ENCODE measurements at places on chromosomes 12 and 14.

- DNase-seq = peak; percentile 44
These were observed 250.1 kb downstream of the APAF1 start for GRCh38 chr12:98895086-98895651.

GRCh38 chr12:28286352-28286751 lies 96.1 kb downstream of the CCDC91 start:
- DNase-seq = no peak

DNA sequence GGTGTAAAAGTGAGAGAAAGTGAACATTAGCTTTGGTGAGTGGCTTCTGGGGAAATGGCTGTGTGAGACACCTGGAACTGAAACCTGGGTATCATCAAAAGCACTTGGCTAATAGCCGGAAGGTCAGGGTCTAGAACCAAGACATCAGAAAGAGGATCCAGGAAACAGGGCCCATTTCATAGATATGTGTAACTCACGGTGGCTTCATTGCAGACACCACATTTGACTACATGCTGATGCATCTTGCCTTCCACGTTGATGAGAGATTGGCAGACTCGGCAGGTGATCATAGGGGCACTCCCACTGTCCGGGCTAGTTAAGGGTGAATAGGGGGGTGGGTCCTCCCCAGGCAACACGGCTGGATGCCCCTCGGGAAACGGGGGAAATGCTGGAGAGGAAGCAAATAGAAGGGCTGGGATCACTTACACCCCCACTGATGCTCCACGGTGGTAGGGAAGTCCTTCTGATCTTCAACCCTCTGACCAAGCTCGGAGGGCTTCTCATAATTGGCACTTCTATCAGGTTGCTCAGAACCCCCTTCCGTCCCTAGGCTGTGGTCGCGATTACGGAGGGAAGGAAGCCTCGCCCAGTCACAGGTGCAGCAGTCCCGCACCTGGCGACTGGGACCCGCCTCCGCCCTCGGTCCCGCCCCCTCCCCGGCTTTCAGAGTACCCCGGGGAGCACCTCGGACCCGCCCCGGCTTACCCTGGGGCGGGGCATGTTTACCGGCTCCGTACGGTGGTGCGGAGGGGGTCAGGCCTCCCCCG lies 593 bp downstream of the PIP4P1 start:
- DNase-seq = peak; percentile 27

- no peak for DNase-seq
These were observed 31.7 kb downstream of the GALC start for GRCh38 chr14:87961246-87961645.

GRCh38 chr12:88351146-88351545 lies 209.0 kb downstream of the TMTC3 start:
- DNase-seq = no peak

- no peak for DNase-seq
These were observed 19.9 kb downstream of the BDKRB2 start for GRCh38 chr14:96224480-96225096.

DNA sequence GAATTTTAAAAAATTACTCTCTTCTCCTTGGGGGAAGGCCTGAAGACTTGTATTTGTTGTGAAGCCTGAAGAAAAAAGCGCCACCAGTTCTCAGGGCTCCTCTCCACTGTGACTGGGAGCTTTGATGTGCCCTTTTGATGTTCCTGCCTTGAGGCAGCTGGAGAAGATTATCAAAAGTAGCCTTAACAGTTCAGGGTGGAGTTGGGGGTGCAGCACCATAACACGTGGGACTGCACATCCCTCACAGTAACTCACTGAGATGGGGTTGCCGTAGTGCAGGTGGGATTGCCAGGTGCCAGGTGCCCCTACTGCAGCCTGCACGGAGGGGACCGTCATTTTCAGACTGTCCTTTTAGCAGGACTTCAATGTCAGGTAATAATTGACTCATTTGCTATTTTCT lies 474.1 kb downstream of the ETNK1 start:
- DNase-seq = no peak

DNA sequence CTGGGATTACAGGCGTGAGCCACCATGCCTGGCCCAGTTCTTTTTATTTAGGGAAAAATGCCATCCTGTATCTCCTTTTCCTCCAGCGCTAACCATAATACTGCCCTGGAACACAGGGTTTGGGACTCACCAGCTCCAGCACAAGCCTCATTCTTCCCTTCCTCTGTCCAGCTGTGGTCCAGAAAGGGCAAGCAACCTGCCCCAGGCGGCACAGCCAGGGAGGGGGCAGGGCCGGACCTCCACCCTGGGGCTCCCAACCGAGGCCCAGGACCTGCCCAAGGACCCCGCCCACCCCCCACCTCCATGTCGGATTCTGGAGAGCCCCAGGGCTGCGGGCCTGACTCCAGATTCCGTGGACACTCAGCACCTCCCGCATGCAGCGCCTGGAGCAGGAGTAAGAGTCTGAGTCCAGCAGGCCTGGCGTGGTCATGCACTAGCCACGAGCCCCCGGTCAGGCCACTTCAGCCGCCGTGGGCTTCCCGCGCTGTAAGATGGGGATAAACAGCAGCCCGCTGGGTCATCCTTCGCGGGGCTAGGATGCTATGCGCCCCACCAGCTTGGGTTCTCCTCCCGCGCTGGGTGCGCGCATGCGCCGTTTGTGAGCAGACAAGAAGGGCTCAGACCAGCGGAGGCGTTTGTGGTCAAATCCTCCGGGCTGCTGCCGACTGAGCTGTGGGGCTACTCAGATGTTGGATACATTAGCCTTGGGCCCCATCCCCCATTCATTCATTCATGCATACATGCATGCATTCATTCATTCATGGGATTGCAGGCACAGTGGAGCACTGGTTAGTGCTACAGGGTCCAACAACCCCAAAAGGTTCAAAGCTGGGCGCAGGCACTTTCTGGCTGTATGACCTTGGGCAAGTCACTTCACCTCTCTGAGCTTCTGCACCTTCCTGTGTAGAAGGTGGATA lies 16.3 kb downstream of the TMEM119 start:
- DNase-seq = no peak

GRCh38 chr12:14979468-14979867 lies 6.6 kb downstream of the PDE6H start:
- no peak for DNase-seq

GRCh38 chr14:94548131-94548998 lies 12.9 kb upstream of the SERPINA4 start:
- no peak for DNase-seq

DNA sequence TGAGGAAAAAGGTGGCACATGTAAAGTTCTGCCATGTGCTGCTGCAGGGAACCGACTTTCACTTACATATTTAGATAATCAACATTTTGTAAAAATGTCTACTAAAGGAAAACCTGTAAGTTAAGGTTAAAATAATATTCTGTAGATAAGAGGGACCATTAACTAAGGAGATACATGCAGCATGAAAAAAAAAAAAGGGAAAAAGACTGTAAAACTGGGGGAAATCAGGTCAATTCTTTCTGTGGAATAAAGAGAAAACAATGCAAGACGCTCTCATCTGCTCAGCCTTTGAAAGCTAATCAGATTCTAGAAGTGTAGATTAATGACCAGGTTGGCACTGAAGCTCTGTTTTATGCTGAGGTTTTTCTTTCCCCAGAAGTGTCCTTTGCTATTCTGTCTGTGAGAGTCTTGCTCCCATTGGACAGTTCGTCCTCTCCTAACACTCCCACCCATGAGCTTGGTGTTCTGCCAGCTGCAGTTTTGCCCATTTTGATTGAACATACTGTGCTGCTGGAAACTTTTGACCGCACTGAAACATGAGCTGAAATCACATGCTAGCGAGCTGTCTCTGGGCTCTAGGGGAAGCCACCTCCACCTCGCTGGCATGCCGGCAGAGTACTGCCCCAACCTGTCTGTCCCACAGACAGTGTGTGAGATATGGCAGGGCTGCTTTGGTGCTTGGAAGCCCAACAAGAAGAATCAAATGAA lies 39.7 kb downstream of the PPTC7 start:
- DNase-seq = peak; percentile 80

DNA sequence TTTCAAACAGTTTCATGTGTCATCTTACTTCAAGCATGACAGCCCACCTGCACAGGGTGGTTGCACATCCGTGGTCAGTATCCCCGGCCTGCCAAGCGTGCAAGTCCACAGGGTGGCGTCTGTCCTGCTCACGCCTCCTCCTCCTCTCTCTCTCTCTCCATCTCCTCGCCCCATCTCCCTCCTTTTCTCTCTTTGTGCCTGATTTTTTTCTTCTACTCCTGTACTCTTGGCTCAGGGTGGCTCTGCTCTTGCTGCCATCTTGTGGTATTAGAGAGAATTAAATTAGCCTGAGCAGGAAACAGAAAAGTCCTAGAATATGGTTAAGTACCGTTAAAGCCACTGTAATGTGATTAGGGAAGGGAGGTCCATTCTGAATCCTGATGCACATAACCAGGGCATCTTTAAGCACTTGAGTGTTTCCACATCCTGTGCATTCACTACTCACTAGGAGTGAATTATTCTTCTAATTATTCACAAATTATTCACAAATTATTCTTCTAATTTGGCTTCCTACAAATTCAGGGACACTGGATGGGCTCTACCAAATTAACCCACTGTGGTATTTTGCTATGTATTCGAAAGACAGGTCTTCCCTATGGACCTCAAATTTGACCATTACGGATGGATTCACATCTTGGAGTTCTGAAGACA lies 25.5 kb upstream of the DTX1 start:
- DNase-seq = peak; percentile 63

DNA sequence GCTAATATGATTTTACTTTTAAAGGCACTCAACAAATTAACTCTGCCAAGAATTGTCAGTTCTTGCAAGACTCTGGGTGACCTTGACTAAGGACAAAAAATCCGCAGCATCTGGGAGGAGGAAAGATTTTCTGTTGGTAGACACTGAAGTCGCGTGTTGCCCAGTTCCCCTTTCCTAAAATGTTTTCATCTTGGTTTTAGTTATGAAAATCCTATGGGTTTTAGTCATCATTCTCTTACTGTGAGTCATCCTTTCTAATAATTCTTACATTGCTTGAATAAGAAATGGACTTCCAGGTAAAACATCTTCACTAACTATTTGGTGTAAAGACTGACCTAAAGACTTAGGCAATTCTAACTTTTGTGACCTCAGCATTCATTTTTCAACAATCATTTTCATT lies 9.1 kb downstream of the GSG1 start:
- DNase-seq = no peak

DNA sequence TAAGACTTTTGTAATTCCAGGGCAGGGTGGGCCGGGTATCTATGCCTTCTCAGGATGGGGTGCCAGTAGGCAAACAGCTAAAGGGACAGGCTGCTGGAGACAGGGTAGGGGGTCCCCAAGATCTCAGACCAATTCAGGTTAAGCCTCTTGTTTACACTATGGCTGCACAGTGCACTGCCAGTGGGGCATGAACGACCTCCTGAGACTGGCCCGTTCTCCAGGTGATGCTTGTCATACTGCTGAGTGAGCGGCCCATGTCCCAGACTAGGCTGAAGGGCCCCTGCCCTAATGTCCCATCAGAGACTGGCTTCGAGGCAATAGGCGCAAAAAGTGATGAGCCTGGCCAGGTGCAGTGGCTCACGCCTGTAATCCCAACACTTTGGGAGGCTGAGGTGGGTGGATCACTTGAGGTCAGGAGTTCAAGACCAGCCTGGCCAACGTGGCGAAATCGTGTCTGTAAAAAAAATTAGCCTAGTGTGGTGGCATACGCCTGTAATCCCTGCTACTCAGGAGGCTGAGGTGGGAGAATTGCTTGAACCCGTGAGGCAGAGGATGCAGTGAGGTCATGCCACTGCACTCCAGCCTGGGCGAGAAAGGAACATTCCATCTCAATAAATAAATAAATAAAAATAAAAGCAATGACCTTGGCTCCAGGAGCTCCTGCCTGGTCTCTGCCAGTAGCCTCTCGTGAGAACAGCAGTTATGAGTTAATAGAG lies 12.6 kb downstream of the SLC25A29 start:
- peak; percentile 3 for DNase-seq

- no peak for DNase-seq
These were observed 233.7 kb upstream of the PDE3A start for GRCh38 chr12:20134652-20135051.

- DNase-seq = no peak
These were observed 2.6 kb upstream of the KRT18 start for GRCh38 chr12:52946334-52946733.

GRCh38 chr12:98744680-98745079 lies 99.6 kb downstream of the APAF1 start:
- DNase-seq = peak; percentile 52

DNA sequence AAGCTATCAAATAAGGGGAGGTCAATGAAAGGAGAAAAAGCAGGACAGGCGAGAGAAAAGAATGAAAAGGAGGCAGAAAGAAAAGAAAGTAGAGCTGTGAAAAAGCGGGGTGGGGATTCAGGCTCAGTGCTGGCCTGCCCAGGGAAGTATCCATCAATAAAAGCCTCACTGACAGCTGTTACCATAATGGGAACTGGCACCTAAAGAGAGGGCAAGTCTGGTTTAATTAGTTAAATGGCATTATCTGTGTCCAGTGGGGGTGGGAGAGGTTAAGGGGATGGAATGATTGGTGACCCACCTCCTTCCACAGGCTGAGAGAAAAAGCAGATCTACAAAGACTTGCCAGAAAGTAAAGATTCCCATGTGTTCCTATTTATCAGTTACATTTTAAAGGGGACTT lies 7.4 kb downstream of the SALL2 start:
- no peak for DNase-seq

DNA sequence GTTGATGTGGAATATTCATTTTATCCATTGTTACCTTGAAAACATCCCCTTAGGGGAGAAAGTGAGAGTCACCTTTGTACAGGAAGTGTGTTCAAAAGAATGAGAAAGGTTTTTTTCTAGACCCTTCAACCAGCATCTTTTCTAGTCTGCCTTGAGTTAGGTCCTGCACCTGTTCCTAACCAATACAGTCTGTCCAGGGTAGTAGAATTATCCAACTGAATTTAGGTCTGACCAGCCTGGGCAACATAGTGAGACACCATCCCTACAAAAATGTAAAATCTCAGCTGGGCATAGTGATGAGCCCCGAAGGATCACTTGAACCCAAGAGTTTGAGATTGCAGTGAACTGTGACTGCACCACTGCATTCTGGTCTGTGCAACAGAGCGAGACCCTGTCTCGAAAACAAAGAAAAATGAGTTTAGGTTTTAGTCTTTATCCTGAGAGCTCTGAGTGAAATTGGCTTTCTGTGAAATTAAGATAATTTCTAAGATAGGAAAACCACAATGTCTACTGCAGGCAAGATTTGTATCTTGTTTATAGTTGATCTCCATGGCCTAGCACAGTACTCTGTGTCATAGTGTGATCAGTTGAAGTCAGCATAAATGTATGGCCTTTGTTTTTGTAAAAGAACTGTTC lies 25.2 kb downstream of the ARHGAP5 start:
- DNase-seq = no peak

- DNase-seq = no peak
These were observed 158.1 kb upstream of the FOXG1 start for GRCh38 chr14:28608443-28608842.

- no peak for DNase-seq
These were observed 124.2 kb upstream of the MIS18BP1 start for GRCh38 chr14:45377166-45377565.

GRCh38 chr12:20319366-20319765 lies 49.0 kb upstream of the PDE3A start:
- DNase-seq = peak; percentile 18

DNA sequence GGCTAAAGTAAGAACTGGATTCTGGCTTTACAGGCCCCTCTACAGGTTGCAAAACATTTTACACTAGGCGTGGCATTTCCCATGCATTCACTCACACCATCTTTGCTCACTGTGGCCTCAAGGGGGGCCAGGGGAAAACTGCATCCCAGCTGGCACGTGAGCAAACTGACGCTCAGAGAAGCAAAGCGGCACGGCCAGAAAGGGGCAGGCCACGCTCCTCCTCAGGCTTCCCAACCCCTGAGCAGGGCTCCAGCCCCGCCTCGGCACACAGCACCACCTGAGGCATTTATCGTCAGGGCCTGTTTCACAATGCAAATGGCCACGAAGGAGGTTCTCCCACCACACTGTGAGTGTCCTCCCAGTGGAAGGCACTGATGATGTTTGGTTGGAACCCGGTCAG lies 90.8 kb downstream of the BCL11B start:
- no peak for DNase-seq

- DNase-seq = no peak
These were observed 2.3 kb downstream of the KRT5 start for GRCh38 chr12:52517888-52518287.
